ENCODE measurements at places on chromosomes 5 and 9.

GRCh38 chr9:132243156-132244074 lies 81.6 kb downstream of the NTNG2 start:
- no peak for DNase-seq

GRCh38 chr9:86632537-86632936 lies 278.3 kb upstream of the TUT7 start:
- no peak for DNase-seq

- no peak for DNase-seq
These were observed 250.4 kb upstream of the CHD1 start for GRCh38 chr5:99179206-99179605.

DNA sequence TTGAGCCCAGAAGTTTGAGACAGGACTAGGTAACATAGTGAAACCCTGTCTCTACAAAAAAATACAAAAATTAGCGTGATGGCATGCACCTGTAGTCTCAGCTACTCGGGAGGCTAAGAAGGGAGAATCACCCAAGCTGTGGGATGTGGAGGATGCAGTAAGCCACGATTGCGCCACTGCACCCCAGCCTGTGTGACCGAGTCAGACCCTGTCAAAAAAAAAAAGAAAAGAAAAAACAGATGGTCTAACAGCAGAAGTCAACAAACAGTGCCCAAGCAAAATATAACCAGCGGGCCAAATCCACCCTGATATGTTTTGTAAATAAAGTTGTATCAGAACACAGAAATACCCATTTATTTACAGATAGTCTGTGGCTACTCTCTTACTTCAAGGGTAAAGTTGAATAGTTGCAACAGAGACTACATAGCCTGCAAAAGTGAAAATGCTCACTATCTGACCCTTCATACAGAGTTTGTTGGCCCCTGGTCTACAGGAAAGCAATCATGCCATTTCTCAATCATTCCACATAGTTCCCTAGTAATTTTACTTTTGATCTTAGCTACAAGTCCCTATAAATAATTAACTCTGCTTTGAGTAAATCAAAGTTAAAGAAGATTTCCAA lies 383.7 kb downstream of the TLE1 start:
- DNase-seq = no peak

DNA sequence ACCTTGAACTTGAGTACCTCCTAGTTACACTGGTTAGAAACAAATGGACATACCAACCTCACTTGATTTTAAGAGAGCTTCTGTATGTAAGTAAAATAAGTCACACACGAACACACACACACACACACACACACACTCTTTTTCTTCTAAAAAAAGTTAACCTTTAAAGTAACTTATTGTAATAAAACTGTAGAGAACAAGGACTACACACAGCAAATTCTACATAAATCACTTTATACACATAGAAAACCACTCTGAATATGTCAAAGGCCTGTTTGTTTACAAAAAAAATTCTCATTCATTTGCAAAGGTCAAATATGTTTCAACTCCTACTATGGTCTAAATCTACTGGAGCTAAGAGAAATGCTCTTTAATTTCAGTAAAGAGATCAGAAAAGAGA lies 29.1 kb downstream of the GIN1 start:
- no peak for DNase-seq

DNA sequence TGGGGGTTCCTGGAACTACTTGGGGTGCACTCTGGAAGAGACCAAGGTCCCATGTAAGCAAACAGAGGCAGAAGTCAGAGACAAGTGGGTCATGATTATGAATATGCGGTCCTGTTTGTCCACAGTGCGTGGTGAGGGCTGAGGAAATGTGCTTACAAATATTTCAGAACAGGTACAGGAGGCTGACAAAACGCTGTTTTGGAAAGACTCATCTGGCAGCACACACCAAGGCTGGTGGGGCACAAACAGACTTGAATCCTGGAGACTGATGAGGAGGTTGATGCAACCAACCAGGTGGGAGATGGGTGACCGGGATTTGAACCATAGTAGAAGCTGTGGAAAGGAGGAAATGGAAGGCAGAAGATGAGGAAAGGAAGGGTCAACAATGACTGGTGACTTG lies 83.8 kb downstream of the ADRB2 start:
- DNase-seq = no peak

DNA sequence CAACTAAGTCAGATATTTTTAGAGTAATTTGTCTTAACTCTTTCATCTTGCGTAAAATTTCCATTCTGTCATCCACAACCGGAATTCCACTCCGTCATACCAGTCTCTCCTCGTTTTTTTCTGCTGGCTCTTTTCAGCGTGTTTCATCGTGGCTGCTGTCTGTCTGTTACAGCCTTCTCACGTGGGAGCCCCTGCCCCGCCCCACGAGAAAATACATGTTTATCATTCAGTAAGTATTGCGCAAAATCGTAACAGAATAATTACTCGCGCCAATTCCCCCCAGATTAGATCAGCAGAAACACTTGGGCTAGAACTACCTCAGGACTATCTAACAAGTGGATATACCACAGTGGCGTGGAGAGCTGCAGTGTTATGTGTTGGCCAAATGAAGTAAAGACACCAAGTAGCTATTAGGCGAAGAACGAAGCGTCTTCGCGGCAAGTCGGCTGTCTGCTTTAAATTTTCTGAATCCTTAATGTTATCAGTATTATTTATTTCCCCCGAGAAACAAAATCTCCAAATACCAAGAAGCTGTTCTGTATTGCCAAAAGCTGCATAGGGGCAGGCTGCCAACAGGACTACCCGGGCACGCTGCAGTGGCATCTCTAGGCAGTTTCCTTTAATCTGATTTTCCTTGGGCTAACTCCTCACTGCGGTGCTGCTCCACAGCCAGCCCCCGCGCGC lies 566 bp upstream of the FOCAD start:
- DNase-seq = no peak

DNA sequence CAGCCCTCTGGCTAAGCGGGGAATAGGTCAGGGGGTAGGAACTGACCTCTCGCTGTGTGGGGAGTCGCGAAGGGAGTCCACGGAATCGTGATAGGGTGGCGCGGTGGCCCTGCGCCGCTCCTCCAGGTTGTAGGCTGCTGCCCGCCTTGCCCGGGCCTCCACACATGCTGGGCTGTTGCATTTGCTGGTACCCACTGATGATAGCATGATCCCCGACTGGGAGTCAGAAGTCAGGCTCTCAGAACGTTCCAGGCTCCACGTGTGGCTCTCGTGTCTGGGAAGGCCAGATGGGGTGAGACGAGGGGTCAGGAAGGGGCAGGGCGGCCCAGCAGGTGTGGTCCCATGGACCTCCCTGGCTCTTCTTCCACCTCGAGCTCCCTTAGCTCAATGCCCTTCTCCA lies 56.0 kb downstream of the PSD2 start:
- DNase-seq = no peak

DNA sequence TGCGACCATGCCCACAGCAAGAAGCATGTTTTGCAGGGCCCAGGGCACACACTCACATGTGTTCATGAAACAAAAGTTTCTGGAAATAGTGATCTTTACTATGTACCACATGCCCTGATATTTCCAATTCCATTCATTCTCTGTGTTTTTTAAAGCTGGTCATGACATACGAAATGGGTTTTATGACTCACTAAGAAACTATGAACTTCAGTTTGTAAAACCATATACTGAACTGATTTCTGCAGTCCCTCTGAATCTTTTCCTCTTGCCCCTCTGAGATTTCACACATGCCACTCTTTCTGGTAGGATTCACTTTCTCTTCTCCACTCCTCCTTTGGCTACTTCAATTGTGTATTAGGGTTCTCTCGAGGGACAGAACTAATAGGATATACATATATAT lies 416.1 kb upstream of the TRPC7 start:
- no peak for DNase-seq

- no peak for DNase-seq
These were observed 53.5 kb upstream of the TJP2 start for GRCh38 chr9:69120380-69121154.

GRCh38 chr5:34854459-34855174 lies 15.7 kb downstream of the TTC23L start:
- no peak for DNase-seq

- DNase-seq = no peak
These were observed 130.3 kb downstream of the NSG2 start for GRCh38 chr5:174175716-174176268.

DNA sequence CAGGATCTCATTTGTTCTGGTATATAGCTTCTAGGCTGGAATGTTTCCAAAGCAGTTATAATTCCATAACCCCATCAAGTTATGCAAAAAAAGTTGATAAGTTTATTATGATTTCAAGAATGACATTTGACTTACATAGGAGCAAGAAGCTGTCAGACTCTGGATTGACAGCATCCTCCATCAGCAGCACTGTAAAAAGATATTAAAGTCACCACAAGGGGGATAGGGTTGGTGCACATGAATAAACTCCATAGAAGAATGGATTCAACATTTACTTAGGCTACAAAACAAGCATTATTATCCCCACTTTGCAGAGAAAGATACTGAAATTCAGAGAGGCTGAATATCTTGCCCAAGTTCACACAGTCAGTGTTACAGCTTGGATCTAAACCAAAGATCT lies 208.9 kb upstream of the SLC30A5 start:
- DNase-seq = no peak

GRCh38 chr5:64000096-64000495 lies 37.9 kb upstream of the HTR1A start:
- DNase-seq = no peak

GRCh38 chr9:112041536-112042243 lies 133.4 kb downstream of the SUSD1 start:
- DNase-seq = no peak

DNA sequence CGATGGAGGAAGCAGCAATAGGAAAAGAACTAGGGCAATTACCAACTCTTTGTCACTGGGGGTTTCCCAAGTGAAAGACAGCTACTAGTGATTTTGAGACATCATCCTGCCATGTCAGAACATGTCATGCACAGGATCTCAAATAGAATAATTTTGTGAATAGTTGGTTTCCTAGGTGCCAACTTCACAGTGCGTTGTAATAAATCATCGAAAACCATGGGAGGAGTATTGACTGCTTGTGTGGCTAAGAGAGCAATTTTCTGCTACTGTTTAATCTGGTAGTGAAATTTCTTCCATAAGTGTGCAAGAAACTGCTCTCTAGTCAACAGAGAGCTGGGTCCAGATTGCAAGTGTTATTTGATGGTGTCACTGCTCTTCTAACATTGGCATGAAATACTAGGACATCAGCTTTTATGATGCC lies 168.6 kb downstream of the NNT start:
- DNase-seq = no peak

GRCh38 chr5:6162175-6162574 lies 216.2 kb downstream of the MED10 start:
- DNase-seq = no peak

GRCh38 chr9:36441966-36442365 lies 41.9 kb upstream of the RNF38 start:
- DNase-seq = no peak

- DNase-seq = peak; percentile 53
These were observed 68.7 kb upstream of the ZNF618 start for GRCh38 chr9:113807173-113808061.

DNA sequence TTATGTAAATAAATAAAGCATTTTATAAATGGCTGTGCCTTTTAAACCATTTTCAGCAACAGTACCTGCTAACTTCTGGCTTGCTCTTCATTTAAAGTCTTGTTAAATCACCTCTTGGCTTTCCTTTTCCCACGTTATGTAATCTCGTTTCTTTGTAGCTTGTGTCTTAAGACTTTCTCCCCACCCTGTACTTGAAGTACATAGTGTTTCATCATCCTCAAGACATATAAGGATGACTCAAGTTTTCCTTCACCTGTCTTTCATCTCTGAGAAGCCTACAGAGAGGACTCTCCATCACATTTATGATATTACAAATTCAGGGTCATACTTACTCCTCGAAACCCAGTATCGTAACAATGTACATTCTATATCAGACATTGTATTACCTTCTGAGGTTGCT lies 33.9 kb downstream of the PRELID2 start:
- DNase-seq = no peak

GRCh38 chr9:127613583-127613954 lies 1.5 kb downstream of the STXBP1 start:
- no peak for DNase-seq

- no peak for DNase-seq
These were observed 1.6 kb downstream of the SOWAHA start for GRCh38 chr5:132814503-132815294.

DNA sequence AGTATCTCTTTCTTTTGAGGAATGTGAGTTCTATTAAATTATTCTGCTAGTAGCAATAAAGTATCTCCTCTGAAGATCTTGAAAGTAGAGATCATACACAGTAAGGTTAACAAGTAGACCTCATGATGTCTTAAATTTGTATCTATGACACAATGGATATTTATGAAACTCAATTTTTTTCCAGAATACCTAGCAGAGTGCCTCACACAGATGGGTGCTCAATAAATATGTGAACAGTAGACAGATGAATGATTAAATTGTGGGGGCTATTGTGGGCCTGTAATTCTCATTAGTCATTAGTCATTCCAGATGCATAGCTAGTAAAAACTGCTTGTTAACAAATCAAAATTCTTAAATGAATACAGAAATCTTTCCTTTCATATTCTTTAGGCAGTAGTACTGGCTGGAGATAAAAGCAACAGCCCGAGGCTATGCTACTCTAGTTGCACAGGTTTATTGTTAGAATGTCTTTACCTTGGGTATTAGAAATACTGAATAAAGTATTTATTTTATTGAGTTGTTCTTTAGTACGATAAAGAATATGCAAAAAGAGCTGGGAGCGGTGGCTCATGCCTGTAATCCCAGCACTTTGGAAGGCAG lies 22.0 kb downstream of the CHD1 start:
- no peak for DNase-seq

GRCh38 chr5:161001604-161002003 lies 149.6 kb upstream of the ATP10B start:
- no peak for DNase-seq

- no peak for DNase-seq
These were observed 76.1 kb upstream of the SH3PXD2B start for GRCh38 chr5:172530406-172530805.

- DNase-seq = no peak
These were observed 573.6 kb upstream of the ARRDC3 start for GRCh38 chr5:91956738-91957137.

DNA sequence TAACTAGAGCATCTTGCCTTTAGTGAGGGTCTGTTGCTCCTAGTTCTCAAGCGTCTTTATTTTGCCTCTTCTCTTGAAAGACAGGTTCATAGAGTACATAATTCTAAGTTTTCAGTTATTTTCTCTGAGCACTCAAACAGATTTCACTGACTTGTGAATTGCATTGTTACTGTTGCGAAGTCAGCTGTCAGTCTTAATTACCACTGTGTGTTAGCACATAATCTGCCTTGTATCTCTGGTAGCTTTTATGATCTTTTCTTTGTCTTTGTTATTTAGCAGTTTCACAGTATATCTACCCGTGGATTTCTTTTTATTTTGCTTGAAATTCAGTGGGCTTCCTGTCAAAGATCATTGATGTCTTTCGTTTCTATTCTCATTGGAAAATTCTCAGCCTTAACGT lies 192.9 kb downstream of the TTLL11 start:
- no peak for DNase-seq

GRCh38 chr5:149441986-149442385 lies 62.9 kb upstream of the IL17B start:
- no peak for DNase-seq

- DNase-seq = peak; percentile 10
These were observed 3.1 kb downstream of the BRD3 start for GRCh38 chr9:134064711-134065110.

All from D721Med (cell line).